Dorsolateral prefrontal cortex (tissue), 122 donors: ENCODE measurements at places on chromosomes 12 and 14. TPM values are rescaled to one million over a fixed set of nuclear protein-coding genes. Genes with fewer than 3 reads are reported as not detected.

DNA sequence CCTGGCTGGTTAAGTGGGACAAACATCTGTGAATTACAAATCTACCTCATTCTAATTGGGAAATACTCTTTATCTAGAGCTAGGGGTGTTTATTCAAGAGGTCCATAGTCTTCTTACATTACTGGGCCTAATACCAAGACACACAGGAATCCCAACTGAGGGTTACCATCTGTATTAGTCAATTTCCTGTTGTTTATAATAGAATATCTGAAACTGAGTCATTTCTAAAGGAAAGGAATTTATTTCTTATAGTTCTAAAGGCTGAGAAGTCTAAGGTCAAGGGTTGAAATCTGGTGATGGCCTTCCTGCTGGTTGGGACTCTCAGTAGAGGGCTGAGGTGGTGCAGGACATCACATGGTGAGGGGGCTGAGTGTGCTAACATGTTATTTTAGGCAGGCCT, 36.0 kb downstream of the RTRAF start:
- DNase-seq: no peak

GRCh38 chr12:117352206-117352605, 9.2 kb downstream of the NOS1 start:
- DNase-seq: no peak

DNA sequence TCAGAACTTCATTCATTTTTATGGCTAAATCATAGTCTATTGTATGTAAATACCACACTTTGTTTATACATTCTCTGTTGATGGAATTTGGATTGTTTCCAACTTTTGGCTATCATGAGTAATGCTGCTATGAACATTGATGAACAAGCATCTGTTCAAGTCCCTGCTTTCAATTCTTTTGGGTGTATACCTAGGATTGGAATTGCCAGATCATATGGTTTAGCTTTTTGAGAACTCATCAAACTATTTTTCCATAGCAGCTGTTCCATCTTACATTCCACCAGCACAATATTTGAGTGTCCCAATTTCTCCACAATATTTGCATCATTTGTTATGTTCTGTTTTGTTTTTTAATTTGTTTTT, 52.3 kb upstream of the CCND2 start:
- DNase-seq: no peak

GRCh38 chr12:29883941-29884554, 100.3 kb upstream of the TMTC1 start:
- no peak for DNase-seq

DNA sequence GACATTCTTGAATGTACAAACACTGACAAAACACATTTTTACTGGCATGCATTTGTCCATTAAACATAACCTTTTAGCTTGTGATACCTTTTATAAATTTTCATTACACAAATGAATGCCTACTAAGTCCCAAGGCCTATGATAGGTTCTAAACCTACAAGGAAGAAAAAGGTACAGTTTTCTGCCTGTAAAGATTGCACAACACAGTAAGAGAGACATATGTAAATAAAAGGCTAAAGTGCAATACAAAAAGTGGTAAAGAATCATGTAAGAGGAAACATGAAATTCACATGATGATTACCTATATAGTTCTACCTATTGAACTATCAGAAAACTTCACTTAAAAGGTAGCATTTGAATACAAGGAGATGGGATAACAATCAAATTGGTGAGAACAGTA, 14.6 kb upstream of the ARID4A start:
- no peak for DNase-seq

DNA sequence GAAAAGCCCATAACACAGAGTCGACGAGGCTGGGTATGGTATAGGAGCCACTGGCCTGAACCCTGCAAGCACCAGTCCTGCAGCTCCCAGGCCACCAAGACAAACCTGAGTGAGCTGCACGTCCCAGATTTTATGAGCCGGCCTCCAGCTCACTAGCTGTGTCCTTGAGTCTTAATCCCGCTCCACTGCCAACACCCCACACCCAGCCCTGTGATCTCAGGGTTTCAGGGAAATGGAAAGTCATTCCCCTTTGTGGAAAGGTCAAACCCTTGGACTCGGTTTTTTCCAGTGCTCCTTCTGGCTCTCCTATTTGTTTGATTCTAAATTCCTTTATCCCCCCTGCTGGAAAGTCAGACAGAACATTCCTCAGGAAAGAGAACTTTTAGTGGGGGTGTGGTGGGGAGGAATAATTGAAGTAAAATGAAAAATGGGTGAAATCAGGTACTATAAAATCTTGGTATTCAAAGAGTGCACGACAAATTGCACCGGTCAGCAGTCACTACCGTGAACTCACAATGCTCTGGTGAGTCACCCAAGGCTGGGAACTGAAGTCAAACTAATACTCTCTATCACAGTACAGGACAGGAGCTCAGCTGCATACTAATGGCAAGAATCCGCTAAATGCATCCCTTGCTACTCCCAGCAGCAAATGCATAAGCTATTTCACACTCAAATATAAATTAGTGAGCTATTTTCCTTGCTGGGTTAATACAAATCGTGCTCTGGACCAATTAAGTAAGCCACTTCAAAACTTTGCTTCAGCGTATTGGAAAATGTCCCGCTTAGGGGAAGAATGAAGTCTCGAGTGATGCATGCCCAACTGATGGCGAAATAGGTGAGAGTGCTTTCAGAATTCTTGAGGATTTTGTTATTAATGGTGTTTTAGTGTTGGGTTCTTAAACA, 9.0 kb downstream of the PITPNM2 start:
- no peak for DNase-seq

DNA sequence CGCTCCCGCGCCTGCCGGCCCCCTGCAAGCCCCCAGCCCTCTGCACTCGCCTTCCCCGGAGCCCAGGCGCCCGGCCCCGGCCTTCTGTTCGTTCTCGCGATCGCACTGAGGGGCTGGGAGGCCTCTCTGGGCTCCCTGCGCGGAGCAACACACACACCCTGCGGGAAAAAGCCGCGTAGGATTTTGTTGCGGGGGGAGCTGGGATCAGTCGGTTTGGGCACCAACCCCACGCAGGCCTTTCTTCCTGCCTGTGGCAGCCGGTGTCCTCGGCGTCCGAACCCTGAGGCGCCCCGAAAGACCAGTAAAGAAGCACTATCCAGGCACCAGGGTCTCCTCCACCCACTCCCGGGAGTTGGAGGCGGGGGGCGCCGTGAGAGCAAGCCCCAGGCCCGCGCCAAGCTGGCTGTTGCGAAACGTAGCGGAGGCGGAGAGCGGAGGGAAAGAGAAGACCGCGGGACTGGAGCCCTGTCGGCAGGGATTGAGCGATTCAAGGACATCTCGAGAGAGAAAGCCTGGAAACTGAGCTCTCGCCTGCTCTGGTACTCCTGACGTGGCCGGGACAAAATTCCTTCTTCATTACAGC, 1.9 kb upstream of the HOXC5 start:
- DNase-seq: no peak

DNA sequence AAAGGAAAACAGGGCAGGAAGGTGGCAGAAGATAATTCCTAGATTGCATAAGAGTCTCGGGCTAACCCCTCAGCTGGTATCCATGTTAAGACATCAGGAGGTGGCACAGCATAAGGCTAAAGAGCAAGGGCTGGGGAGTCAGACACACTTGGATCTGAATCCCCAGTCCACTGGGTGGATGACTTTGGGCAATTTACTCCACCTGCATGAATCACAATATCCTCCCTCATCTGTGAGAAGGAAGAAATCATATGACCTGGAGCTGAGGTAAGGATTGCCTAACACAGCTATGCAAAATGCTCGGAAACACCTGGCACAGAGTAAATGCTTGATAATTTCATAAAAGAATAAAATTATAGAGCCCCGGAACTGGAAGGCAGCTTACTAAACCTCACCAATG, 217.9 kb downstream of the PIK3C2G start:
- DNase-seq: no peak

DNA sequence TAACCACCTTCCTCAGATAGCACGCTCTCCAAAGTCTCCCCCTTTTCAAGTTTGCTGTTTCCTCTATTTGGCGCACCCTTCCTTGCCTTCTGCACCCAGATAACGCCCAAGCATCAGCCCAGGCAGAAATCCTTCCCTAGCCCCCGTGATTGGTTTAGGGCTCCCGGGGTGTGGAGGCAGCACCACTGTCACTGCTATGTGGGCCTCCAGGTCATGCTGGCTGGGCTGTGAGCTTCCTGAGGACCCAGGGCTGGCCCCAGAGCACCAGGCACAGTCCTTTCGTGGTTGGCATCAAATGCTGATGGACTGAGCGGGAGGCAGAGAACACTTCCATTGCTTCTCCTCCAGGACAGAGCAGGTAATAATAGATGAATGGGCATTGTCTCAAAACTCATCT, 311.4 kb downstream of the BCL11B start:
- DNase-seq: no peak

GRCh38 chr12:6979453-6979852, 8.7 kb downstream of the EMG1 start:
- DNase-seq: no peak

GRCh38 chr14:103453791-103454190, 68.6 kb downstream of the MARK3 start:
- DNase-seq: no peak

DNA sequence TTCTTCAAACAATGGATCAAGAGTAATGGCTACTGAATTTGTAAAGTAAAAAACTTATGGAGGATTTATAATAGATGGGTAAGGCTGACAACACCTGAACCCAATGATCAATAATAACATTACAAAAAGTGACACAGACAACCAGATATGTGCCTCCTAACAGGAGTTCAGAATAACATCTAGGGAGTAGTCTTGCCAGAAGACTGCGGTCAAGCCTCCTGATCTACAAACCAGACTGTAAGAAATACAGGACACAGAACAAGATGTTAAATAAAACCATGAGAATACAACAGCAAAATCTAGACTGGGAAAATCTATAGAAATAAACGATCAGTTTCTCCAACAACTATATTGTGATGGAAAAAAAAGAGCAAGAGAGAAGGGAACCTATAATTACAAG, 262.6 kb upstream of the TMTC1 start:
- no peak for DNase-seq

DNA sequence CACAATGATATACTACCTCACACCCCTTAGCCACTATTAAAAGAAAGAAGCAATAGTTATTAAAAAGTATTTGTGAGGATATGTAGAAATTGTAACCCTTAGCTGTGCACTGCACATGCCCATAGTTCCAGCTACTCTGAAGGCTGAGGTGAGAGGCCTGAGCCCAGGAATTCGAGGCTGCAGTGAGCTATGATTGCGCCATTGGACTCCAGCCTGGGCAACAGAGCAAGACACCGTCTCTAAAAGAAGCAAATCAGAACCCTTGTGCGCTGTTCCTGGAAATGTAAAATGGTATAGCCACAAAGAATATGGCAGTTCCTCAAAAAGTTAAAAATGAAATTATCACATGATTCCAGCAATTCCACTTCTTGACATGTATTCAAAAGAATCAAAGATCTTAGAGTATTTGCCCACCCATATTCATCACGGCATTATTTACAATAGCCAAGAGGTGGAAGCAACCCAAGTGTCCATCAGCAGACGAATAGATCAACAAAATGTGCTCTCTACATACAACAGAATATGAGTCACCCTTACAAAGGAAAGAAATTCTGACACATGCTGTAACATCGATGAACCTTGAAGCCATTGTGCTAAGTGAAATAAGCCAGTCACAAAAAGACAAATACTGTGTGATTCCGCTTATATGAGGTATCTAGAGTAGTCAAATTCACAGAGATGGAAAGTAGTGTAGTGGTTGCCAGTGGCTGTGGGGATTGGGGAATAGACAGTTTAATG, 23.7 kb upstream of the YLPM1 start:
- no peak for DNase-seq

The RNASE3 gene
- not detected for total RNA-seq

The ARF3 gene
- 567 TPM for total RNA-seq

The MYO1H gene
- not detected for total RNA-seq

The OR4E2 gene
- total RNA-seq: not detected

The PDE3A gene
- total RNA-seq: 2.1 TPM
